Cardiac ventricle fibroblast (primary cell): ENCODE measurements at places on chromosomes 7 and 10. TPM values are rescaled to one million over a fixed set of nuclear protein-coding genes. Genes with fewer than 3 reads are reported as not detected.

Gene SUN3
- not detected in 2 replicates for total RNA-seq

Gene CTNNA3
- not detected in 2 replicates for total RNA-seq

Gene MPP7
- not detected in 2 replicates for total RNA-seq

Gene EPHA1
- not detected in 2 replicates for total RNA-seq

Gene REEP3
- 63.5 and 74.9 TPM in 2 replicates for total RNA-seq

Gene PNLIP
- total RNA-seq, result not detected in 2 replicates

Gene HOXA5
- total RNA-seq, result not detected in 2 replicates

Gene PKD2L1
- not detected in 2 replicates for total RNA-seq

Gene INHBA
- total RNA-seq, result 1.5 and 1.9 TPM in 2 replicates

Gene GHRHR
- total RNA-seq, result not detected in 2 replicates
